ENCODE measurements at places on chromosomes 6 and 20.

DNA sequence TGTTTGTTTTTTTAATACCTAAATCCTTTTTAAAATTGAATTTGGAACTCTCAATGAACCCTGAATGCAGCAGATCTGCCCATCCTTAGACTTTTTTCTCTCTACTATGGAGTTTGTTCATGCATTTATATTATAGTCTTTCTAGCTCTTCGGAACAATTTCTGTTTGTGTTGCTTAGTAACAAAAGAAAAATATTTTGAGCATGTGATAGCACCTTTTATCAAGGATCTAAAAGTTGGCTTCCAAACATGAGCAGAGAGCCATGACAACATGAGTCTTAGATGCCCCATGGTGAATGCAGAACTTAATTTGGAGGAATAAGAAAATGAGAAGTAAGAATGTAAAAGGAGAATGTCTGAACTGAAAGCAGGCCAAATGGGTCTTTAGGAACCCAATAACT, 133.7 kb downstream of the EDN1 start:
- DNase-seq, result no peak

- DNase-seq, result no peak
Observed at GRCh38 chr20:12906361-12906760, 102.4 kb upstream of the SPTLC3 start.

DNA sequence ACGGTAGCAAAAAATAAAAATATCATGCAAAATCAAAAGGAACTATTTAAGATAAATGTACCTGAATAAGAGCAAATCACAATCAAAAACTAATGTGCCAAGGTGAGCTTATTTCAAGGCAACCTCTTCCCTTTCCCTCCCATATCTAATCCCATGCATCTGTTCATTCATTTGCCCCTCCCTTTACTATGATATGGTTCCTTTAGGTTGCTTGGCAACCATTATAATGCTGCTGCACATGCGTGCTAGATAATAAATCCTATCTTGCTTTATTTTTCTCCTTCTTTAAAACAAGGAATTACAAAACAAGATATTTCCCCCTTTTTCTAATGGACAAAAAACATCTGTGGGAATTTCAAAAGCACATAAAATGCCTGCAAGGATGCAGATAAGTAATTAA, 318.2 kb upstream of the POU3F2 start:
- no peak for DNase-seq

GRCh38 chr20:51384875-51385274, 157.6 kb downstream of the NFATC2 start:
- no peak for DNase-seq

GRCh38 chr6:45818655-45819054, 197.0 kb downstream of the CLIC5 start:
- no peak for DNase-seq

DNA sequence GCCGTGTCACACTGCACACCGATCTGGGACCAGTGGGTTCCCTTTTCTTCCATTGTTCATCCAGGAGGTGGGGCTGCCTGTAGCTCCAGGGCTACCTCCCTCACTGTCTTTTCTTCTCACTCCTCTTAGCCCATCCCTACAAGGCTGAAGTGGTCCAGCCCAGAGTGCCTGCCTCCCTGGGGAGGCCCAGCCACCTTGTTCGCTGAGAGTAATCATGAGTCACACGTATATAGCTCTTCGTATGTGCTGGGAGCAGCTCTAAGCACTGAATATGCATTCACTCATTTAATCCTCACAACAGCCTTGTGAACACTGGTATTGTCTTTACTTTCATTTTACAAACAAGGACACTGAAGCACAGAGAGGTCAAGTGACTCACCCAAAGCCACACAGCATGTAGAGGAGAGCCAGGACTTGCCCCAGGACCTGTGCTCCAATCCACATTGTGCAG, 14.7 kb upstream of the CCDC167 start:
- DNase-seq, result no peak

- no peak for DNase-seq
Observed at GRCh38 chr6:9789201-9789600, 625.7 kb downstream of the TFAP2A start.

DNA sequence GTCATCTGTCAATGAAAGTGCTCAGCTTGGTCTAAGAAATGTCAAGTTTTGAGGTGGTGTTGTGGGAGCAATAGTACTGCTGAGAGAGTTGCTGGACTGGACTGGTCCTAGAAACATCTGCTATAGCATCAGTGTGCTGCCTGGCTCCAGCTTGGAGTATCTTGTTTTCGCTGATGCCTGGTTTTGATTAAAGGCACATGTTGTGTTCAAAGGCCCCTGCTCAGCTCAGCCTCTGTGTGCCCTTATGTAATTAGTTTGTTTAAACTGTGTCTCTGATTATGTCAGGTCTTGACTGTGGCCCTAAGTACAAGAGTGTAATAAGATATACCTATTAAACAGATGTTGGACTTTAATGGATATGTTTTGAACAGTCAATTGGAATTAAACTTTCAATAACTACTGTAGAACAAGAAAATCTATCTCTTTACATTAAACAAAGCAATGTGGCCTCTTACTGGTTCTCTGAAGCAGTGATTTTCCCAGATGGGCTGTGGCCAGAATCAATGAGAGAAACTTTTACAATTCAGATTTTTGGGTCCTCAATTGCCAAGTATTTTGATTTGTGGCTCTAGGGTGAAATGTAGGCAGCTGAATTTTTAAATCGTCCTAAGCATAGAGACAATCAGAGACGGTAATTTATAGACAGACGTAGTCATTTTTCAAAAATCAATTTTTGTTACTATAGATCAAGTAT, 668.2 kb downstream of the DHX35 start:
- DNase-seq, result no peak

GRCh38 chr6:84798257-84798656, 33.9 kb upstream of the TBX18 start:
- no peak for DNase-seq

DNA sequence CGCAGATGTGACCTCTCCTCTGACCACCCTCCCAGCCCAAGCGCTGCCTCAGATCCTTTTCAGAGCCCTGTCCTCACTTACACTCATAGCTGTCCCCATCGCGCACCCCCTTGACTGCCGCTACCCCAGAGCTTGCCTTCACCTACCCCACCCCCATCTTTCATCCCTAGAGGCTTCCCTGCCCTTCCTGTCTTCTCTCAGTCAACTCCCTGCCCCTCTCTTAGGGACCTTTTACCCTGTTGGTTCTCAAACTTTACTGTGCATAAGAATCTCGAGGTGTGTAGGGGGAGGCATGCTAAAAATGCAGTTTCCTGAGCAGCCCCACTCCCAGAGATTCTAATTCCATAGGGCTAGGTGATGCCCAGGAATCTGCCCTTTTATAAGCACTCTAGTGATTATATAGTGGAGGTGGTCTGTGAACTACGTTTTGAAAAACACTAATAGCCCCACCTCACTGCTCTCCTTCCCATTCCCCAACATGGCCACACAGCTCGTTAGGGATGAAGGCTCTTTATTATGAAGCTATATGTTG, 725 bp downstream of the TM9SF4 start:
- no peak for DNase-seq

GRCh38 chr20:1490643-1491195, 501 bp downstream of the SIRPB2 start:
- no peak for DNase-seq

DNA sequence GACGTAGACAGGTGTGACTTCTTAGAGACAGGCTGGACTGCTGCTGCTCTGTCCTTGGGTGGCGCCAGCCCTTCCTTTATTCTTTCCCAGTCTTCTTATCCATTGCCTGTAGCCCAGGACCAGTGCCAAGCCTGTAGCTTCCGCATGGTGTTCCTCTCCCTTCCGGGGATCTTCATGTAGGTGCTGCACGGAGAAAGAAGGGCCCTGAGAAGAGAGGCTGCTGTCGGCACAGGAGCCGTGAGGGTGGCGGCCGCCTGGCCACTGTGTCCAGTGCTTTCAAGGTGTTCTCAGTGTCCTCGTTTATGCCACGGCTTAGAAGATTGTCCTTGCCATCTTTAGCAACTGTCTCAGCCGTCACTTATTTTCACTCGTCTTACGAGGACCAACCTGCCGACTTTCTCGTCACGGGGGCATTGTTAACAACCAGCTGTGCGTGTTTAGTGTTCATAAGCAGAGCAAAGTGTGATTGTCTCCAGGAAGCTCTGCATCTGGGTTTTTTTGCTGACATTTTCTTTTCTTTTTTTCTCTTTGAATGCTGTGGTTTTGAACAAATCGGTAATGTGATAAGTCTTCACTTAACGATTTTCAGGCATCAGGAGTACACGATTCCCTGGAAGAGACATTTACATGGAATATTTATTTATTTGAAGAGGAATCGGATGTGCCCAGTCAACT, 61.2 kb downstream of the PPP1R14C start:
- no peak for DNase-seq
